SJSA1 (cell line): ENCODE measurements at places on chromosomes 7 and 10. TPM values are rescaled to one million over a fixed set of nuclear protein-coding genes. Genes with fewer than 3 reads are reported as not detected.
A peak's percentile ranks its signal among the peaks of the same experiment; 100 is the strongest.

DNA sequence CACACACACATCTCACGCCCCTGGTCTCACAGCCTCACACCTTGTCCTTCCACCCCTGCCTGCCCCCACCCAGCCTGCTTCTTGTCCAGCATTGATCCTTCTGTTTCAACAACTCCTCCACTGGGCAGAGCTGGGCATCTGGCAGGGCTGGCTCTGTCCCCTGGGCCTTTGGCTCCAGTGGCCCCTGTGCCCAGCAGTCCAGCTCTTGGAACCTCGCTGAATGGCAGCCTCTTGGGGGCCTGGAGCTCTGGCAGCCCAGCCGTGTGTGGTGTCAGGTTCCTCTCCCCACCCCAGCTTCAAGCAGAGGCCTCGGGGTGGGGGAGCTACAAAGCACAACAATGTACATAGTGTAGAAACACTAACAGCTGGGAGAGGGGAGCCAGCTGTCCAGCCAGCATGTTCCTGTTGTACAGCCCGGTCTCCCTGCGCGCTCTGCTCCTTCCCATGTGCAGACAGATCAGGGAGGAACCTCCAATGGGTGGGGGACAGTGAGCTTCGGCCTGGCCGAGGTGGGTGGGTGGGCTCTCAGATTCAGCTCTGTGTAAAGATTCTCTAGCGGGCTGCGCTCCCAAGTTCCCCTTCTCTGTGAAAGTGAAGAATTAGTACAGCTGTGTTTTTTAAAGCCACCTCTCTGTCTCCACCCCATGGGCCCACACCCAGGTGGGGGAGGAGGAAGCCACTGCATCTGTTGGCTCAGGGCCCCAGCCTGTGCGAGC, 19.4 kb downstream of the ZMIZ2 start:
- no peak for DNase-seq

GRCh38 chr10:125159932-125160855, at the start of gene CTBP2:
TSS of gene CTBP2 (minus strand) at chr10:125160563.
- DNase-seq = peak; percentile 40

- DNase-seq = no peak
These were observed 81.6 kb downstream of the EVX1 start for GRCh38 chr7:27324246-27324645.

The PNLIPRP2 gene
- total RNA-seq = not detected in 2 replicates

The TRPV5 gene
- not detected in 2 replicates for total RNA-seq
